ENCODE measurements at places on chromosomes 11 and 22. TPM values are rescaled to one million over a fixed set of nuclear protein-coding genes. Genes with fewer than 3 reads are reported as not detected.

SCN3B gene
- total RNA-seq = not detected

ELFN2 gene
- total RNA-seq = 0.12 TPM

DEPDC7 gene
- 0.47 TPM for total RNA-seq

SAA2 gene
- not detected for total RNA-seq

FIBIN gene
- not detected for total RNA-seq

DNA sequence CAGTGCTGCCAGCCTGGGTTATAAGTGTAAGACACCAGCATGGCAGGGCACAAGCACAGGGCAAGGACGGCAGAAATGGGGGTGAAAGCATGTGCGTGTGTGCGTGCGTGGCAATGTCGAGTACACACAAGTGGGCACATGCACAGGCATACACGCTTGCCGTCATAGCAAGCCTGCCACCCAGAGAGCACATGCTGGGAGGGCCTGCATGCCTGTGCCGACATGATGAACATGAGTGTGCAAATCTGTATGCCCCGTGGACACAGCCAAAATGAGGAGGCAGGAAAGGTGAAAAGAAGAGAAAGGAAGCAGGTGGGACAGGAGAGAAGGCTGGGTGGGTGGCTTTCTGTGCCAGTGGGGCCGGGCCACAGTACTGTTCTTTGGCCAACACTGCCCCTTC is 62.9 kb downstream of the NECTIN1 start:
- no peak overlapping the region for H3K4me3 ChIP-seq
- no peak for DNase-seq
- H3K4me1 ChIP-seq = peaks cover 14% of the 10 kb centered on the region
- no peak overlapping the region for H3K27ac ChIP-seq
- peaks cover 6% of the 10 kb centered on the region for H3K27me3 ChIP-seq

GRCh38 chr22:31378123-31378522 is 21.3 kb upstream of the DRG1 start:
- no peak overlapping the region for H3K27ac ChIP-seq
- DNase-seq = no peak

- no peak for DNase-seq
- no peak overlapping the region for H3K27ac ChIP-seq
- no peaks in the 10 kb centered on the region for H3K36me3 ChIP-seq
- H3K27me3 ChIP-seq = peaks cover 32% of the 10 kb centered on the region
- H3K4me1 ChIP-seq = no peaks in the 10 kb centered on the region
- H3K4me3 ChIP-seq = no peak overlapping the region
Observed at GRCh38 chr11:70099578-70100279, 21.6 kb downstream of the ANO1 start.

DNA sequence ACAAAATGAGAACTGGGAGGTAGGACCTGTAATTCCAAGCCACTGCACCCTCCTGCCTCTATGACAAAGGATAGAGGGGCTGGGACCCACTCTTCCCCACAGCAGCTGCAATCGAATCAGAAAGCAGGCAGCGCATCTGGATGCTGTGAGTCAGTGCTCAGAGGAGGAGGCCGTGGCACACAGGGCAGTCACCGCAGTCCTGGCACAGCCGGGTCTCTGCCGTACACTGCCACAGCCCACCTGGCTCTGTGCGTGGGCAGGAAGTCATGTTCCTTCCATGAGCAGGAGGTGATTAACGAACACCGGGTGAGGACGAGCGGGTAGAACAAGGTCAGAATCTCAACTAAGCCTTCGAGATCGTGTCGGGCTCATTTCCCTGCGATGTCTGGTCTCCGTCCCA is 30.2 kb upstream of the PPFIA1 start:
- H3K4me3 ChIP-seq = no peak overlapping the region
- H3K27me3 ChIP-seq = peaks cover 19% of the 10 kb centered on the region
- no peak for DNase-seq
- no peaks in the 10 kb centered on the region for H3K4me1 ChIP-seq
- H3K27ac ChIP-seq = no peak overlapping the region

DNA sequence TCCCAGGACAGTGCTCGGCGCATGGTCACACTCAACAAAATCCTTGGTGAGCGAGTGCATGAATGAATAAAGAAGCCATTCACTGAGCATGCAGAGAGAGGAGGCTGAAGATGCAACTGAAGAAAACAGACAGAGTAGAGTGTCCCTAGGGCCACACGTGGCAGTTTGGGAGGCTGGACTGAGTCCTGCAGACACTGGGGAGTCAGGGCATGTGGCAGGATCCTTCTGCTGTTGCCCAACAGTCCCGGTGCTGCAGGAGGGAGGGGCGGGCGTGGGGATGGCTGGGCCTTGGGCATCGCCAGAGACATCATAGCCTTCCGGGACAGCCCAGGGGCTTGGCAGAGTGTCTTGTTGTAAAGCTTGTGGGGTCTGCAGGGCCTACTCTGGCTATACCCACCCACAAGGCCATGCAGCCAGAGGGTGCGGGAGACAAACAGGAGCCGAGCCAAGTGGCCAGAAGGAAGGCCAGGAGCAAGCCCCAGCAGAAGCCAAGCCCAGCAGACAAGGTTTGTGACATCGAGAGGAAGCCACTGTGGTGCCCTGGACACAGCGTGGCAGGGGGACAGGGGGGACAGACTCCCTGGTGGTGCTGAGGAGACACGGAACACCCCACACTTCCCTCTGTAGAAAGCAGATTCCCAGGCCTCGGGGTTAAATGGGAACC is 26.7 kb upstream of the FBLN1 start:
- H3K27ac ChIP-seq = no peak overlapping the region
- no peak overlapping the region for H3K4me3 ChIP-seq
- peaks cover 3% of the 10 kb centered on the region for H3K36me3 ChIP-seq
- no peak for DNase-seq

GRCh38 chr11:32894149-32894827 is 1.7 kb downstream of the QSER1 start:
- H3K27me3 ChIP-seq = no peaks in the 10 kb centered on the region
- H3K4me3 ChIP-seq = peak overlapping the region; percentile 95
- DNase-seq = no peak
- H3K36me3 ChIP-seq = no peaks in the 10 kb centered on the region
- peaks cover 22% of the 10 kb centered on the region for H3K4me1 ChIP-seq

DNA sequence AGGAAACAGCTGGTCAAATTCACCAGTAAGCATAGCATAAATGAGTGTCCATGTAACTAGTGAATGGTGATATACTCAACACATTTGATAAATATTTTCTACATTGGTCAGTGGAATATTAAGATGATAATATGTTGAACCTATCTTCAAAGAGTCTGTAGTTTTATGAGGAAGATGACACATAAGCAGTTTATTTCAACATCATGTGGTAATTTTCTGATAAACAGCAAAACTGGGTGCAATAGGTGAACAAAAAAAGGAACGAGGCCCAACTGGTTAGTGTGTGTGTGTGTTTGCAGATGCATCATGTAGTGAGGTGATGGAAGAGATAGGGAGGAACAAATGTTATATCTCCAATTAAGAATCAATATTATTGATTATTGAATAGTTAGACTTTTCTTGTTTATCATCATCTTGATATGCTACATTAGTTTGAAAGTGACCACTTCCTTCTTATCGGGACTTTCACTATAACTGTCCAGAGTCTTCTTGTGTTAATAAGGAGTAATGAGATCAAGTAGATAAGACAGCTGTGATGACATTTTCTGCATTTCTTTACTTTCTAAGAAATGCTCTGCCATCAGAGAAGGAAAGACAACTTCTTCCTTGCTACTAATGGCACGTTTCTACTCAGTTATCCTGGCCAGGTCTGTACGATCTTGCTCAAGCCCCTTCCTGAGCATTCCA is 270.7 kb downstream of the ETS1 start:
- no peaks in the 10 kb centered on the region for H3K27me3 ChIP-seq
- H3K4me3 ChIP-seq = no peak overlapping the region
- H3K36me3 ChIP-seq = peaks cover 9% of the 10 kb centered on the region
- H3K4me1 ChIP-seq = peaks cover 34% of the 10 kb centered on the region

- no peak for DNase-seq
- H3K4me3 ChIP-seq = no peak overlapping the region
- H3K27ac ChIP-seq = no peak overlapping the region
- H3K36me3 ChIP-seq = no peaks in the 10 kb centered on the region
Observed at GRCh38 chr11:30710221-30710620, 124.1 kb upstream of the MPPED2 start.

GRCh38 chr22:48885919-48886305 is 941.8 kb downstream of the BRD1 start:
- no peaks in the 10 kb centered on the region for H3K4me1 ChIP-seq
- peaks cover 5% of the 10 kb centered on the region for H3K27me3 ChIP-seq
- no peak overlapping the region for H3K4me3 ChIP-seq
- H3K27ac ChIP-seq = no peak overlapping the region

DNA sequence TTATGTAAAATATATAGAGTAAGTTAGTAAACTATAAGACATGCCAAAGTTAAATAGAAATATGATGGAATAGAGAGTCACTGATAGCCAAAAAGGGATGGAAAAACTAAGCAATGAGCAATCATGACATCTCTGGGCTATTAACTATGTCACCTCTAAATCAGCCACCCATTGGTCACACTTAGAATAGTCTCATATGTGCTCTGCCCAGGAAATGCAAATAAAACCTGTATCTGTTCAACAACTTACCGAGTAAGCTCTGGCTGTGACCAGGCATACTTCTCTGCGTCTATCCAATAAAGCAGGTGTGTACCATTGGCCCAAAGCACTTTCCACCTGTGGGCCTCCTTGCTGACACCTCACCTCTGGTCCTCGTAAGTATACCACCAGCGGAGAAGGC is 1.6 kb upstream of the ARL14EP start:
- DNase-seq = no peak
- peaks cover 6% of the 10 kb centered on the region for H3K36me3 ChIP-seq
- peaks cover 26% of the 10 kb centered on the region for H3K27me3 ChIP-seq
- no peak overlapping the region for H3K27ac ChIP-seq
- no peak overlapping the region for H3K4me3 ChIP-seq

DNA sequence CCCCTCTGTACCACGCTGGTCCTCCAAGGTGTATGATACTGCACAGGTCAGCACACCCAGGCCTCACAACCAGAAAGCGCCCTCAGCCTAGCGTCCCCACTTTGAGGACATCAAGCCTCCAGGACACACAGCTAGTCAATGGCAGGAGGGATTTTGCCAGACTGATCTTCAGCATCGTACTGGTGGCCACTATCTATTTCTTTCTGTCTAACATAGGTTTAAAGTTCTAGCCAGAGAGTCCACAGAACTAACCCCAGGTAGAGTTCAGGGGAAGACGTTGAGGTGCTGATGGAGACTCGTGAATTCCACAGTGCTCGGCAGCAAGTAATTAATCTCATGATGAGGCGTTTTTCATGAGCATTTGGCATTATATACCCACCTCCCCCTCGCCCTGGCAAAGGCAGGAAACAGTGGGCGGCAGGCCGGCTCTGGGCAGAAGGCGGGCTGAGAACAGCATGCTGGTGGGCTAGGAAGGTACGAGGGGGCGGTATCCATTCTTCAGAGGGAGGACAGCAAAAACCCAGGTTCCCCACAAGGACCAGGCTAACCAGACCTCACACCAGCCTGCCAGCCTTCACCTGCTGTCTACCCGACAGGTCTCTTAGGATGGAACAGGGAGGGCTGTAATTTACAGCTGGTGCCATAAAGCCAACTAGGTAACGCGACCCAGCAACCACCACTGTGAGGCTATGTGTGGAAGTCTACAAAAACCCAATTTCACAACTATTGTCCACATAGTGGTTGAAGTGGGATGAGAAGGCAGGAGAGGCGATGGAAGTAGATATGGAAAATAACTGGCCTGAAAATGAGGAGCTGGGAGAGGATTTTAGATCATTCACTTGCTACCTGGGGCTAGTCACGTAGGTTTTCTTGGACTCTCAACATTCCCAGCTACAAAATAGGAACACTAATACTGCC is 18.5 kb downstream of the MYH9 start:
- H3K36me3 ChIP-seq = peaks cover 2% of the 10 kb centered on the region
- peak overlapping the region; percentile 91 for H3K4me3 ChIP-seq
- DNase-seq = no peak

GRCh38 chr11:16180868-16181267 is 175.5 kb downstream of the SOX6 start:
- H3K36me3 ChIP-seq = no peaks in the 10 kb centered on the region
- no peaks in the 10 kb centered on the region for H3K4me1 ChIP-seq
- no peak overlapping the region for H3K4me3 ChIP-seq
- no peak for DNase-seq
- no peak overlapping the region for H3K27ac ChIP-seq
